8988T (cell line): ENCODE measurements at places on chromosomes 12 and 14.

- no peak for DNase-seq
Observed at GRCh38 chr12:57129321-57129842, 1.1 kb downstream of the LRP1 start.

GRCh38 chr12:27971121-27971489 is 1.4 kb downstream of the PTHLH start:
- DNase-seq: peak; percentile 6

DNA sequence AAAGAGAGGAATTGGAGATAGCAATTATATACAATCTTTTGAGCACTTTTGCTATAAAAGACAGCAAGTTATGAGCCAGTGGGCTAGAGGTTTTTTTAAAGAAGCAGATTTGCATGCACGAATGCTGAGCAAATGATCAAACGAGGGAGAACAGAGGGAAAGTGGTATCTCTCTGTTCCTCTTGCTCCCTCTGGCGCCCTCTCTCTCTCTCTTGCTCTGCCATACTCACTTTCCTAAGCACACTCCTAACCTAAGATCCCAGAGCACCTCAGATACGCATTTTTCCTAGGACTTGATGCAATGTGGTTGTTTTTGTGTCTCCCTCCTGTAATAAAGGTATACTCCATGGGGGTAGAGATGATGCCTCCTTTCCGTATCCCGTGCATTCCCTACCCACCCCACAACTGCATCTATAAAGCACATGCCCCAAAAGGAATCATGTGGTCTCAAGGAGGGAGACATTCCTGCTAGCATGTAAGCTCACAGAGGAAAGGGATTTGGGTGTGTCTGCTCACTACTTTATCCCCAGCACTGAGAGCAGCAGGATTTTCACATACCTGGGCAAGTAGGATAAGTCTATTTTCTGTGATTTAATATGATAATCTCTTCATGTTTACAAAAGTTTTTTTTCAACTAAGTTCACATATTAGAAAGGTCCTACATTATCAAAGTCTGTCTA is 270.2 kb downstream of the SSPN start:
- no peak for DNase-seq

DNA sequence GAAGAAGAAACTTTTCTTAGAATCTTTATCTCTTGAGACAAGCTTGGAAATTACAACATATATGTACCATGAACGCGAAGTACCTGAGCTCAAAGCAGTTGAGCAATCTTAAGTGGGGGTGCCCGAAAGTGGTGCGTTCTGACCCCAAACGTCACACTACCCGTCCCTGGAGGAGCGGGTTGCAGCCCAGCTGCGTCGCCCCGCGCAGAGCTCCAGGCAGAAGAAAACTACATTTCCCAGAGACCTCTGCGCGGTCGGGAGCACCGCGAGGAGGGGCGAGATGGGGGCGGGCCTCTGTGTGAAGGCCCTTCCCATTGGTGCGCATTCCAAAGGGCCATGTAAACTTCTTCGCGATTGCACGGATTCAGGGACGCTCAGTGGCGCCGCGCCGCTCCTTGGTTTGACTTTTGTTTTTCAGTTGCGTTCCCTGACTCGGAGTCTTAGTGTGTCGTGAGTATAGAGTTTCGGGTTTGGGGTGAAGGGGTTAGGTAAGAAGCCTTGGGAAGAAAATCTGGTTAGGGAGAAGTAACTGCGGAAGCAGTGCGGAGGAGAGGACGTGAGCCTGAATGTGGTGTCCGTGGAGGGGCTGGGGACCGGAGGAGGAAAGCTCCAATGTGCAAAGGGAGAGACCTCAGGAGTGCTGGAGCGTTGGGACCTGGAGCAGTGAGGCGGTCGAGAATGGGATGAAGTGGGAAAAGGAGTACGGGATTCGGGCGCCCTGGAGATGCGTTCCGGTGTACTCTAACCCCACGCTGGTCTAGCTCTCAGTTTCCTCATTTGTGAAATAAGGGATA is at the start of gene CCDC77:
Gene CCDC77 (plus strand): TSS at position 410 of the 794 bp plus-strand sequence. CDS start 7,740 bp downstream, outside the sequence.
- DNase-seq: peak; percentile 21

DNA sequence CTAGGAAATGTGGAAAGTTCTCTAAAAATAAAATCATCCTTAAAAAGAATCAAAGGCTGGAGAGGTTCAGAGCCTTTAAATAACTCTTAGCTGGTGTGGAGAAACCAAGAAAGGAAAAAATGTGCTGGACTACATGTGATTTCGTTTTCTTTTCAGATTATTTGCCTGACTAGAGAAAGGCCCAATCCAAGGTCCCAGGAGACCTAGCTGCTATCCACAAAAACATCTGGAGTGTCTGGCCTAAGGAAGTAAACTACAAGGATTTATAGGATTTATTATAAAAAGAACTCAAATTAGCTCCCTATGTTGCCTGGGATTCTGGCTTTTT is 774 bp upstream of the TMEM30B start:
- no peak for DNase-seq

DNA sequence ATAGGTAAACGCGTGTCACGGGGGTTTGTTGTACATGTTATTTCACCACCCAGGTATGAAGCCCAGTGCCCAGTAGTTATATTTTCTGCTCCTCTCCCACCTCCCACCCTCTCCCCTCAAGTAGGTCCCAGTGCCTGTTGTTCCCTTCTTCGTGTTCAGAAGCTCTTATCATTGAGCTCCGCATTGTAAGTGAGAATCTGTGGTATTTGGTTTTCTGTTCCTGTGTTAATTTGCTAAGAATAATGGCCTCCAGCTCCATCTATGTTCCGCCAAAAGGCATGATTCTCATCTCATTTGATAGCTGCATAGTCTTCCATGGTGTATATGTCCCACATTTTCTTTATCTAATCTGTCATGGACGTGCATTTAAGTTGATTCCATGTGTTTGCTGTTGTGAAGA is 6.9 kb upstream of the GPRC5D start:
- DNase-seq: no peak

DNA sequence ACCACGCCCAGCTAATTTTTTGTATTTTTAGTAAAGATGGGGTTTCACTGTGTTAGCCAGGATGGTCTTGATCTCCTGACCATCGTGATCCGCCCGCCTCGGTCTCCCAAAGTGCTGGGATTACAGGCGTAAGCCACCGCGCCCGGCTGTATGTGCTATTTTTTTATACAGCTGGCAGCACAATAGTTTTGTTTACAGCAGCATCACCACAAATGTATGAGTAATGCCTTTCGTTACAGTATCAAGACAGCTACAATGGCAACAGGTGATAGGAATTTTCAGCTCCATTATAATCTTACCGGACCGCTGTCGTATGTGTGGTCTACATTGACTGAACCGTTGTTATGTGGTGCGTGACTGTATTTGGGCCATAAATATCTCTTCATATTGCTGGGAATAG is 11.6 kb upstream of the MDM2 start:
- DNase-seq: no peak
